ENCODE measurements at places on chromosomes 1 and 21.
A peak's percentile ranks its signal among the peaks of the same experiment; 100 is the strongest.

DNA sequence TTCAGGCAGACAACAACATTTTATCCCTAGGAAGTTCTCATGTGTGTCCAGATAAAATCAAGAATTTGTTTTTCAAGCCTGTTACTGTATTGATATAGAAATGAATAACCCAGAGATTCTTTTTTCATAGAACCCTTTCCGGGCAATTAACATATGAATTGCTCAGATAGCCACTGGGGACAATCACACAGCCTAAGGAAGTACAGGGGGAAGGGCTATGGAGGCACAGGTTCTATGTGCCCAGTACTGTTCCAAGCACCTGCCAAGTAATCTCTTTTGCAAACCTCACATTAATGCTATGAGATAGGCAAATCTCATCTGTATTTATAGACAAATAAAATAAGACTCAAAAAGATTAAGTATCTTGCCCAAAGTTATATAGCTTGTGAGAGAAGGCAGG, 84.9 kb downstream of the NTNG1 start:
- no peak for DNase-seq

DNA sequence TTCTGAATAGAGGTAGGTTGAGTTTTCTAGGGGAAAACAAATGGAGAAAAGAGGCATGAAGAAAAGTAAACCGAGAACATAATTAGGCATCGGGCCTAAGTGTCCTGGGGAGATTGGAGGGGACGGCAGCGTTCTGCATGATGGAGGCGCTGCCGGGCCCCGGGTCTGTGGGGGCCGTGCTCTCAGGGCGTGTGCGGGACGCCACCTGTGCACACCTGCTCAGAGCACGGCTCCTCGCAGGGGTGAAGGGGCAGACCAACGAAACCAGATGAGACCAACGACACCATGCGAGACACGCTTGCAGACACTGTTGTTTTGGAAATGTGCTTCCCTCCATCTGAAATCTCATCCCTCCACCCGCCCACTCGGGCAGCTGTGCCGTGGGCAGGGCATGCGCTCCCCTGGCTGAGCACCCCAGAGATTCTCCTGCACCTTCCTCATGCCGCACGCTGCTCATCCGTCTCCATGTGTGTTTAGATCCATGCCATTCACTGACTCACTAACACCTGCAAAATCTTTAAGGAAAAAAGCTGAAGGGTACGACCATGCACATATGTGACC, 28.2 kb upstream of the TRAPPC10 start:
- DNase-seq, result no peak

DNA sequence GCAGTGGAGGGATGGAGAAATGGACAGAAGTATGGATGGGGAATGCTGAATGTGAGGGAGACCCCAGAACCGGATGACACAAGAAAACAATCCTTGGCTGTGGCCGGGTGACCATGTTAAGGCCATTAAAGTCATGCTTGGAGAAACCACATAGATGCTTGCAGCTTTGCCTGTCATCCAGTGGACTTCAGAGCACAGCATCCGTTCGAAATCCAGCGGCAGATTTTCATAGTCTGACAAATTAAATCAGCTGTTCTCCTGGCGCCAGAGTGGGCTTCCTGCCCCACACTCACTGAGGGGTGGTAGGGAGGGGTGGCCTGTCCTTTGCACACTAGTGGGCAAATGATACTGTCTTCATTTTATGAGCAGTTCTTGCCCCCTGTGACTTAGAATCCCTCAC, 35.1 kb downstream of the ABCG1 start:
- no peak for DNase-seq

DNA sequence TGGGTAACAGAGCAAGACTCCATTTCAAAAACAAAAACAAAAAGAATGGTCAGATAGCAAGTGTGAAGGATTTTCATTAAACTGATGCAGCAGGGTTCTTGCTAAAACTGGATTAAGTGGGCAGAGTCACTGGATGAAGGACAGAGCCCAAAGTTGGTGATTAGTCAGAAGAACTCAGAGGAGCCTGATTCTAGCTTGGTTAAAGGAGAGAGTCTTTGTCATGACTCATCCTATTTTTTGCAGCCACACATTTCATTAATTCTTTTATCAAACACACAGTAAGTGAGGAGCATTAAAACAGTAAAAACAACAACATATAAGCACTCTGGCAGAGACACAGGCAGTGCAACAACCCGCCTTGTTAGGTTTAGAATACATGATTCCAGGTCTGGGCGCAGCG, 56.0 kb upstream of the EDARADD start:
- no peak for DNase-seq

DNA sequence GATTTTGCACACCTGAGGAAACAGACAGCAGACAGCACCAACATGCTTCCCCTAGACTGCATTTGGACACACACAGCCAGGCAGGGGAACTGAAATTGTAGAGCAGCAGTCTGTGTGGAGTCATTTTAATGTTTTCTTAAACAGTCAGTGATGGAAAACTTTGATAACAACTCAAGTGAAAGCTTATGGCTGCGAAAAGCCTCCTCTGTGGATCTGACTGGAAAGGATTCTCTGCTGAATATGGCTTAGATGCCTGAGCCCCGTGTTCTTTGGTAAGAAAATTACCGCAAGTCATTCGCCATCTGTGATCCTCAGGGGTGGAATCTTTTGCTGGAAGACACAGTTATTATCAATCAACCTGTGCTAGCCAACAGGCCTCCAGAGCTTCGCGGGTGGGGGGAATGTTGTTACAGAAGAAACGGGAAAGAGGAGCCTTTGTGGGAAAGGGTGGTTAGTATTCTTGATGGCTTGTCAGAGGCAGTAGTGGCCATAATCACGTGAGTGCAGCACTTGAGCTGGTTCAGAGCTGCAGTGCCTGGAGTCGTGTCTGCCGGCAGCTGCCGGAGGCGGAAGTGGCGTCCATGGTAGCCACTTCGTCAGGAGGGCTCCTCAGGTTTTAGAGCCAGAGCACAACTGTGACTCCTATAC, 204.7 kb downstream of the ST6GALNAC3 start:
- no peak for DNase-seq

DNA sequence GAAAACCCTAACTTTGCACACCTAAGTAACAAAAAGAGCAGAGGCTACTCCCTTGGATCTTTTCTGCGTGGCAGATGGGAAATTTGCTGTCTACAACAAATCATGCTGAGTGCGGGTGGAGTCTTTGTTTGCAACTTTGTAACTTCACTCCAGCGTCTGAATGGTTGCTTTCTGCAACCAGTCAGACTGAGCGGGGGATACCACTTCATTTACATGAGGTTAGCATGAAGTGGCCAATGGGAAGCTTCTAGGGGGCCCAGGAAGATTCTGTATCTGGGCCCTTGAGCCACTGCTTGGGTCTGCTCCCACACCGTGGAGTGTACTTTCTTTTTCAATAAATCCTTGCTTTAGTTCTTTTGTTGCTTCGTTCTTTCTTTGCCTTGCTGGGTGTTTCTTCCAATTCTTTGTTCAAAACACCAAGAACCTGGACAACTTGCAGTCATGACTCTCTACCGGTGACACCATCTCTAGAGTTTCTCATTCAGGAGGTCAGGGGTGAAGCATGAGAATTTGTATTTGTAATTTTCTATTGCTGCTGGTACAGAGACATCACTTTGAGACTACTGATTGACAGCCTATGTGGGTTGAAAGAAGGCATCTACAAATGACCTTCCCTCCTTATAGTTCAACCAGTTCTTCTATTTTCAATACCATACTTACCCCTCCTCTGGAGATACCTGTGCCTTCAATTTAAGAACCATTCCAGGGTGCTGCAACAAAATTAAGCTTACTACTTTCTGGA, 55.8 kb upstream of the RC3H1 start:
- DNase-seq, result no peak

DNA sequence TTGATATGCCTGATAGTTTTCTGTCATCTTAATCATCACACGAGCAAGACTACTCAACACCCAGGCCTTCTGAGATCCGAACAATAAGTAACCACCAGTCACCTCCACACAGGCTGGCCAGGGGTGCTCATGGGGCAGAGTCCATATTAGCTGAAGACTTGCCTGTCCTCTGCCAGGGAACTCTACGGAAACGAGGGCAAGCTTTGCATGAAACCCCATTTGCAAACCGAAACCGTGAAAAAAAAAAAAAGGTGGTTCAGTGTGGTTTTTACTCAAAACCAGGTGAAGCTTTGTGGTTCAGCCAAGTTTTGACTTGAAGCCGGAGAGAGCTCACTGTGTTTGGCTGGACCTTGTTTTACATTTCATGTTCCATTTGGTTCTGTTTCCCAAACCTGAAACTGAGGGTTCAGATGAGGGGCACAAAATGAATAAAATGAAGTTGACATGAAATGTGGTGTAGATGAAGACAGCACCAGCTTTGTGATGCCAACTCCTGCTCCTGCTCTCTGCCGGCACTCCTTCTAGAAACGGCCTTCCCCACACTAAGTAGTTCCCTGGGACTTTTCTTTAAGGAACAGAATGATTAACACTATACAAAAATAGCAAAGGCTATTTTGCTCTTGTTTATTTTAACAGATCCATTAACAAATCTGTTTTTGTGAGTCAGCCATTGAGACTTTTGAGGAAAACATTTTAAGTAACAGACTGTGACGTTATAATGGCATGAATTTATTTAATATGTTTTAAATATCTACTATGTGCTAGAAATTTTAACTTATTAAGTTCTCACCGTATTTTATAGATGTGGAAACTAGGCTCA, 74.7 kb downstream of the RUNX1 start:
- DNase-seq, result no peak

DNA sequence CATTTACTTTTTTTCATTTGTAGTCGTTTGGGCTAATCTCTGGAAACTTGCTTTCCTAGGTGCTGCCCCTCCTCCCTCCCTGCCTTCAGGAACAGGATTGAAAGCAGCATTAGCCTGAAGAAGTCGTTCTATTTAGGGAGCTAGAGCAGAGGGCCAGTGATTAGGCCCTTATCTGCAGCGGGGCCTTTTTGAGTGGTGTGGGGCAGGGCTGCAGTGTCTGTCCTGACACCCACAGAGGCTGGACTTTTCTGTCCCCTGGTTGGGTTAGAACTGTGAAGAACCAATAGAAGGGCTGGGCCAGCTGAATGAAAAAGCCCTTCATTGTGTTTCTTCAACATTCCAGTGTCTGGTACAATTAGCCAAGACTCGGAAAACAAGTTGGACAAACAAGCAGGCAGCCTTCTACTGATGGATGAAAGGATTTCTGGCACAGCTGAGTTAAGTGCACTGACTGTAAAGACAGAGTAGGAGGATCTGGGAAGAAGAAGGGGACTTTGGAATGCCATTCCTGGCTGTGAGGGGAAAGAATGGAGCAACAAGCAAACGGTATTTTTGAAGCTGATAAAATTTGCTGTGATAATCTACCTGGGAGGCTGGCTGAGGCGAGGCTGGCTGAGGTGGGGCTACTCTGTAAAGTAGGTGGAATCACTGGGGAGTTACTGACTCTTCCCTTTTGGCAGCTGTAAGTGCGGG, 9.7 kb downstream of the MACF1 start:
- peak; percentile 46 for DNase-seq

- no peak for DNase-seq
Measured at GRCh38 chr21:35229290-35229689, 180.2 kb upstream of the RUNX1 start.

DNA sequence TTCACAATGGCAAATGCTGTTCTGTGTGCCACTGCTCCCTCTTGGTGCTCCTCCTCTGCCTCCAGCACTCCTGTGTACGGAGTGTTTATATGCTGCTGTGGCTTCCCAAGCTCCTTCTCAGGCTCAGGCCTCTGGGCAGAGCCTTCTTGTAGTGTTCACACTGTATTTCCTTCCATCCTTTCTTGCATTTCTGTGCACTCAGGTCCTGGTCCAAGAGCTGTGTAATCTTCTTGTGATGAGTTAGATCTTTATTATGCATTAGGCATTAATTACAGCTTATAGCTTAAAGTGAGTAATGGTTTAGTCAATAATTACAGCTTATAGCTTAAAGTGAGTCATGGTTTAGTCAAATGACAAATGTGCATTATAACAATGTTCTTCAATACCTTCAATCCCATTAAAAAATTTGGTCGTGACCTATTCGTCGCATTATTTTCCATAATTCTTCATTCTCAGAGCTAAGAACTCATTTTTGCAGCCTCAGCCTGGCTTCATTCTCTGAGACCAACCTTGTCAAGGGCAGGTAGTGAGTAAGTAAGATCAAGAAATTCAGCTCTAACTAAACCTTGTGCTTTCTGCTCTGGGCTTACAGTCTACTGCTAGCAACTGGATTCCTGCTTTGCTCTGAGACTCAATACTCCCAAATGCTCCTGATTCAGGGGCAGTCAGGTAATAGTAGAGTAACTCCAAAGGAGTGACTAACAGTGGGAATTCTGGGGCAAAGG, 154.5 kb upstream of the SPAG17 start:
- DNase-seq, result no peak

- no peak for DNase-seq
Measured at GRCh38 chr1:217343907-217344306, 287.0 kb downstream of the GPATCH2 start.

DNA sequence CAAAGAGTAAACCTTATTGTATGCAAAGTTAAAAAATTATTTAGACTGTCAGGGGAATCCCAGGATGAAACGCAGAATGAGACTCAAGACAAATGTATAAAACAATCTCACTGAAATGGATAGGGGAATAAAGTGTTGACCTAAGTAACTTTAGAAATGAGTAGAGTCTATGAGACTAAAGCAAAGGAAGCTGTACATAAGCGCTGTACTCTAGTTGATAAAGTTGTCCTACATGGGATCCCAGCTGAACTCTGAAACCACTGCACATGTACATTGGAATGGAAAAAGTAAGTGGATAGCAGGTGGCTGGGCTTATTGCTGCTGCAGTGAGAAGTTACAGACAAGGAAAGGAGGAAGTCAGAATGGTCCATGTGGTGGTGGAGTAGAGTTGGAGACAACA, 18.7 kb downstream of the MMEL1 start:
- no peak for DNase-seq

DNA sequence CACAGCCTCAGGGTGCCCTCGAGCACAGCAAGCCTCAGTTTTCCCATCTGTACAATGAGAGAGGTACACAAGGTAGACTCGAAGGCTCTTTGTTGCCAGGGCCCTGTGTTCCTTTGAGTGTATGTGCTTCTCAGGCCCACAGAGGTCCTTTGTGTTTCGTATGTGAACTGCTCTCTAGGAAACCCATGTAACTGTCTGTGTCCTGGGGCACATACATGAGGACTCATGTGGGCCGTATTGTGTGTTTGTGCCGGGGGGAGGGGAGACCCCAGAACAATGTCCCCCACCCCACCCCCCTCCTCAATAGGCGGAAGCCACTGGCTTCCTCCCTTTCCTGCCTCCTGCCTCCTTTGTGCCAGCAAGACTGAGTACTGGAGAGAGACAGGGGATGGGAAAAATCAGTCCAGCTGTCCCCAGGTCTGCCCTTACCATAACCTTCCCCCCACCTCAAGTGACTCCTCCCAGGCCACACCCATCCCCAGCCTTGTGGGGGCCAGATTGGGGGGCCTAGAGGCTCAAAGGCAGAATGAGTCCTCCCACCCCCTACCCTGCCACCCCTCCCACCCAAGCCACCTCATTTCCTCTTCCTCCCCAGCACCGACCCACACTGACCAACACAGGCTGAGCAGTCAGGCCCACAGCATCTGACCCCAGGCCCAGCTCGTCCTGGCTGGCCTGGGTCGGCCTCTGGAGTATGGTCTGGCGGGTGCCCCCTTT, at the start of gene TIE1:
TSS of gene TIE1 (plus strand) at position 605 of the 717 bp plus-strand sequence. CDS start at position 695, 90 bp downstream.
- DNase-seq, result peak; percentile 92

DNA sequence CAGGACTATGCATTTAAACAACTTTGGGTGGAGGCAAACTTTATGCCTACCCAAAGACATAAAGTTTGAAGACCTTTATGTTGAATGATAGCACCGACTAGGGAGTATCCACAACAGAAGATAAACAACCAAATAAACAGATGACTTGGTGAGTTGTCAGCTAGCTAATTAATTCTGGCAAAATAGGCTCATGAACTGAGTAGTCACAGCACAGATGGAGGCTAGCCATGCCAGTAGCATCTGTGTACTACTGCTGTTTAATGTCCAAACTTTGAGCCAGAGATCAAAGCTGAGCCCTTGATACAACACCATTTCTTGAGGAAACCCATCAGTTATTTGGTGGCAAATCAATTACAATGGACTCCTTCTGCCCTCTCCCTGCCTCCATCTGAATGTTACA, 40.3 kb upstream of the CCDC190 start:
- no peak for DNase-seq
